ENCODE measurements at places on chromosomes 6 and 20.

- no peak for DNase-seq
Observed at GRCh38 chr20:63381781-63382431, 20.8 kb upstream of the CHRNA4 start.

GRCh38 chr6:113558966-113559365, 298.2 kb upstream of the MARCKS start:
- no peak for DNase-seq

GRCh38 chr6:26215585-26216358, 128.5 kb downstream of the HFE start:
- DNase-seq, result no peak

DNA sequence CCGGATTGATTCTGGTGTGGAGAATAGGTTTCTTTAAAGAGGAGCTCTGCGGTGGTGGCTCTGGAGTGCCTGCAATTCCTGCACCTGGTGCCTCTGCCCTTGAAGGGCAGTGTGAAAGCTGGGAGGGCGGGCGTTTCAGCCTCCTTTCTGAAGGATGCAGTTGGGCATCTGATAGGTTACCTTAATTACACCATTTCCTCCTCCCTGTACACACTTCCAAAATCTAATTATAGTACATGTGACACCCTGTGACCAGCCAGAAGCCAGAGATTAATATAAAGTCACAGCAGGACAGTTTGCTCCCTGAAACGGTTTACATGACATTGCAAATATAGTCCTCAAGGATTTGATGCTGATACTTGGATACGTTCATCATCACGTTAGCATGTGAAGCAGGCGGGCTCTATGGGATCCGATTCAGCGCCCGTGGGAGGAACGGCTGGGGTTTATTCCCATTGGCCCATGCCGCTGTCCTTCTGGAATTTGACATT, 548.2 kb downstream of the QKI start:
- DNase-seq, result no peak

DNA sequence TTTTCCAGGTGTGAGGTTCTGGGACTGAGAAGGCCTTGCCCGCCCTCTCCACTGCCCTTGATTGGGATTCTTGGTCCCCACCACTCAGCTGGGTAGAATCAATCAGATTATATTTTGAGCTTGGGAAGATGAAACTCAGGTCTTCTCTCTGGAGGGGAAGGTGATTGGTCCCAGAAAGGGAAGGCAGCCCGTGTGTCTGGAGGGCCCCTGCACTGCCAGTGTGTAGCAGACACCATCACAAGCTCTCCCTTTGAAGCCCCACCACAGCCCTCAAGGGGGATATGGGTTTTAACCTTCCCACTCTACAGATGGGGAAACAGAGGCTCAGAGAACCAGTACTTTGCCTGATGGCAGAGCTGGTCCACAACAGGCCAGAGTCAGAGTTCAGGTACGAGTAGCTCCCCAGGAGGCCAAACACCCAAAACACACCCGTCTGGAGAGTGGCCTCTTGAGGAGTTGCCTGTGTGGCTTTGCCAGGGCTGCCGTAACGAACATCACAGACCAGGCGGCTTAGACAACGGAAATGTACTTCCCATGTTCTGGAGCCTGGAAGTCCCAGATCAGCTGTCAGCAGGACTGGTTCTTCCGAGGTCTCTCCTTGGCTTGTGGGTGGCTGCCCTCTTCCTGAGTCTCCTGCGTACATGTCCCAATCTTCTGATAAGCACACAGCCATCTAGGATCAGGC, 205.6 kb downstream of the SYNDIG1 start:
- DNase-seq, result no peak

GRCh38 chr20:33838035-33838864, 27.1 kb downstream of the CHMP4B start:
- DNase-seq, result no peak

DNA sequence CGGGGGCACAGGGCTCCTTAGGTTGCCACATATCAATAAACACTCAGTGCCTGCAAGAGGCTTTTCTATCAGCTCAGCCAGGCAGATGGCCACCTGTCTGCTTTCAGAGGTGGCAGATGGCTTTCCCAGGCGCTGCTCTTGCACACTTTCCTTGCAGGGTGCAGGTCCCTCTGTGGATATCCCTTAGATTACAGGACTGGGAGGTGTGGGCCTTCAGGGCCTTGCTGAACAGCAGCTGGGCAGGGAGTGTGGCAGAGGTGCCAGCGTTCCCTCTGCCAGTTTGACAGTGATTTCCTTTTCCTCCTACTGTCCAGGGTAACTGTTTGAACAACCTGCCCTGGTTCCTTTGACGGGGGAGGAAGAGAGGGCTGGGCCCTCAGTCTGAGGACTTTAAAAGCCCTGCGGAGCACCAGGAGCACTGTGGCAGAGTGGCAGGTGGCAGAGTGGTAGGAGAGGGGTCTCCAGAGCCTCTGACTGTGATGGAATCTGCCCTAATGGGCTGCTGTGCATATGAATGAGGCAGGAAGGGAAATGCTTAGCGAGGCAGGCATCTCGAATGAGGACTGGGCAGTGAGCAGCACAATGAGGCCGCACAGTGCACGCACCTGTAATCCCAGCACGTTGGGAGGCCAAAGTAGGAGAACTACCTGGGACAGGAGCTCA, 34.2 kb downstream of the ABHD12 start:
- DNase-seq, result no peak

GRCh38 chr6:54805077-54805476, 41.5 kb upstream of the FAM83B start:
- no peak for DNase-seq

DNA sequence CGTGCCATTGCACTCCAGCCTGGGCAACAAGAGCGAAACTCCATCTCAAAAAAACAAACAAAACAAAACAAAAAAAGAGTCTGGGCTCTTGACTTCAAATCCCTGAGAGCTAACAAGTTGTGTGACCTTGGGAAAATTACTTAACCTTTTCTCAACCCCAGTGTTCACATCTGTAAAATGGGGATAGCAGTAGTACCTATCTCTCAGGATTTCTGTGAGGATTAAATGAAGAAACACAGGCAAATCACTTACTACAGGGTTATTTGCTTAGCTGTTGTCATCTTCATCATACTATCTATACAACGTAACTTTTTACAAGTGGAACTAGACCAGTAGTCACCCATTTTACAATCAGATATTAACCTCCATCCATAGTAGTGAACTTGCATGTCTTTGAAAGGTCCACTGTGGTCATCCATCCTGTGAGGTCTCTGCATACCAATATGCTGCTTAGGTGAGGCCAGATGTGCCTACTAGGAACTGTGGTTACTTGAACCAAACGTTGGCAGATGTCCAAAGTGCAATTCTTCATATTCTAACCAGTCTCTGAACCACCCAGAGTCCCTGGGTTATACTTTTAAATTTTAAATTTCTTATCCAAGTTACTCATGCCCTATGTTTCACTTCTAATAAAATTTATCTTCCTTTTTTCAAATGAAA, 128.9 kb upstream of the BEND3 start:
- DNase-seq, result no peak

GRCh38 chr20:59042151-59042795, at the start of gene PRELID3B:
Gene PRELID3B, minus strand, starts transcription at chr20:59042786. Its CDS starts 56 bp downstream, at chr20:59042730.
- no peak for DNase-seq

DNA sequence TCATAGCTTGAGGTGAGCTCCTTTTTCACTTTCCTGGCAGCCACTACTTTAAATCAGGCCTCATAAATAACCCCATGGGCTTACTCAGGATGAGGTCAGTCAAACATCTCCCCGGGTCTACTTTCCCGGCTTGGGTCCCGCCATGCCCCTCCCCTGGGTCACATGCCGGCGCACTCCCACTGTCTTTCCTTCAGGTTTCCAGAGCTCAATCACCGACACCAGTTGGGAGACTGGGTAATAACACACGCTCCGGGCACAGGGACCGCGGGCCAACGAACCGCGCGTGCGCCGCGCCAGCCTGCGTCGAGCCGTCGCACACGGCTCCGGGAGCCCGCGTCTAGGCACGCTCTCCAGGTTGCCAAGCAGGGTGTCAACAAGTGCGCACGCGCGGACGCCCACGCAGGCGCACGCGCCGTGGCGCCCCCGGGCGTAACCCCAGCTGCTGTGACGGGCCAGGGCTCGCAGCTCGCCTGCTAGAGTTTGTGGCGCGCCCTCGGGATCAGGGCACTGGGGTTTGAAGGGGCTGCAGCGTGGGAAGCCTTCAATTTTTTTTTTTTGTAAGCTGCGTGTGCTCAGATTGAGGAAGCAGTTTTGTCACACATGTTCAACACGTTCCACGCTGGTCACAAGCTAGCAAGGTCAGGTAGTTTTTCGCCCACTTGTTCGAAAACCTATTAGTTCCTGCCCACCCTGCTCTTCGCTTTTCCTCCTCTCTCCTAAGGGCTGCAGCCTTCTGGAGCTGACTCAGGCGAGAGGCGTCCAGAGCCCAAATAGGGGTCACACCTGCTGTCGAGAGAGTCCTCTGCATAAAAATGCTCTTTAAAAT, 31.8 kb downstream of the TFAP2B start:
- DNase-seq, result no peak

DNA sequence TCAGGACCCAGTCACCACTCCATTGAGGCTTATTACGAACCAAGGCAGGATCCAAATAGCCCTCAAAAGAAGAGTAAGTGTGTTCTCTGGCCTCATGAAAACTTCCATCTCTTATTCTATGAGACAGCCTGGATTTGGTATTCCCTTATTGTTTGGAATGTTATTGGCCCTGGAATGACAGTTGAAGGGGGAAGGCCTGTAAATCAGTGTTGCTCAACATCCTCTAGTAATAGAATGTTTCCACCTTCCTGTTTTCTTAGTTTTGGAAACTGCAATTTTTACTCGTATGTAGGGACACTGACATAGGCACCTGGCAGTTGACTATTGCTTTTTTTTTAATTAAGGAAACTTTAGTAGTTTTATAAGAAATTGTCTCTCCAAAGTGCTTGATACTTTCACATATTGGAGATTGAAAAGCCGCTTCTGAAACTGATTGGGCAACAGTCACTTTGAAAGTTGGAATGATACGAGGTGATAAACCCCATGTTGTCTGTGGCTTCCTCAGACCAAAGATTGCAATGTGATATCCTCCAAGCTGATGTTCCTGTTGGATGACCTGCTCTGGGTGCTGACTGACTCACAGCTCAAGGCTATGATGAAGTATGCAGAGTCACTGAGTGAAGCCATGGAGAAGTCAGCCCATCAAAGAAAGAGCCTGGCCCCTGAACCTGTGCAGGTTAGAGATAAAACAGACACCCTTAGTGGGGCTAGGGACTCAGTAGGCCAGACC, 43.1 kb downstream of the BLTP3A start:
- DNase-seq, result no peak

GRCh38 chr6:111329882-111330633, 153.0 kb downstream of the REV3L start:
- no peak for DNase-seq

- DNase-seq, result no peak
Observed at GRCh38 chr6:7469696-7470095, 71.8 kb upstream of the DSP start.

DNA sequence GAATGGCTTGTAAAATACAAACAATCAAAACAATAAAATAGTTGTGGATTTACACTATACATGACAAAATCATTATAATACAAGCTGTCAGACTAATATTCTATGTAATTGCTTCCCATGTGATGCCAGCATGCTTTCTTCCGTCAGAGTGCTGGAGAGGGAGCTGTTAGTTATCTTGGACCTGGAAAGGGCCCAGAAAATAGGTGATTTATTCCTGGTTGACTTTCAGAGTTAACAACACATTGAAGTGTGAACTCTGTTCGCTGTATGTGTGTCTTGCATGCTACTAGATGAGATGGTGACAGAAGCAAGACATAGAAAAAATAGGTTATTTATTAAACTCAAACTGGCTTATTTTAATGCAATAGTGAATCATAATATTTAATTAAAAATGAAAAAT, 70.2 kb downstream of the CDYL start:
- DNase-seq, result no peak

DNA sequence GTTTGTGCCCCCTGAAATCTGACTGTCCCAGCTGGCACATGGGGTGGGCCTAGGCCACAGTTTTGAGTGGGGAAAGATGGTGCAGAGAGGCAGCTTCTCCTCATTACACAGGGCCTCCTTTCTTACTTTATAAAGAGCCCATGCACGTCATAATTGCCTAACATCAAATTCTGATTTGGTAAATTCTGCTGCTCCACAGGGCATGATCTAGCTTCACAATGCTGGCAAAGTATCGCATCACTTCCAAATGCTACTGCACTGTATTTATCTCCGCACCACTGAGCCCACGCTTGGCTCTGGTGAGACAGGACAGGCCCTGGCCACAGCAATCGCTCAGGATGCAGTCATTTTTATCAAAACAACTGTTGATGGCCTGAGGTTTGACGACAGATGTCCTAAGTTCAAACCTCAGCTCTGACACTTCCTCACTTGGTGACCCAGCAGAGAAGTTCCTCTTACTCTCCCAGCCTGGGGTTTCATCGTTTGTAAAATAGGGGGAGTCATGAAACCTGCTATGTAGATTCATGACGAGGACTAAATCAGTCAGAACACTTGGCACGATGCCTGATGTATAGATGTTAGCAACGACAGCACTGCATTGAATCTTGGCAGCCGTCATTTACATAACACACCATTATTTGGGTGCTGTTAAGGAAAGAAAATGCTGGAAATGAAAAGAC, 187.9 kb downstream of the TTLL2 start:
- DNase-seq, result no peak

- DNase-seq, result no peak
Observed at GRCh38 chr6:3019749-3020320, 20.1 kb downstream of the NQO2 start.

GRCh38 chr6:37483917-37484785, 15.5 kb downstream of the CCDC167 start:
- DNase-seq, result peak; percentile 66

- DNase-seq, result no peak
Observed at GRCh38 chr6:127786109-127786508, 114.7 kb downstream of the THEMIS start.

- DNase-seq, result no peak
Observed at GRCh38 chr6:129195161-129195560, 312.2 kb downstream of the LAMA2 start.

- DNase-seq, result no peak
Observed at GRCh38 chr6:153817173-153817572, 221.9 kb upstream of the OPRM1 start.

GRCh38 chr6:112990971-112991370, 643.8 kb downstream of the RFPL4B start:
- no peak for DNase-seq

- no peak for DNase-seq
Observed at GRCh38 chr6:14468647-14469321, 351.2 kb downstream of the CD83 start.

DNA sequence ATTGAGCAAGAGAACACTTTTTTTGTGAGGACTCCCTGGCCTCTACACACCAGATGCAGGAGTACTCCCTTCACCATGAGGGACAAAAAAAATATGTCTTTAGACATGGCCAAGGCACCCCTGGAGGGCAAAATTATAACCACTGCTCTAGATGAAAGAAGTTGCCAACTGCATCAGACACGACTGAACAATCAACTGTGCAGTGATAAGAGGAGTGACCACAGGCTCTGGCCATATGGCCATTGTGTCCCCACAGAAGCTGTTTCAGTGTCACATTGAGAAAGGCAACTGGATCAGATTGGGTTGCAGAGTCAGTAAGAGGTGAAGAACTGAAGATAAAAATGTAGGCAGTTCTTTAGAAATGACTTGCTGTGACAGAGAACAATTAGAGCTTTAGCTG, 85.7 kb downstream of the C6orf118 start:
- no peak for DNase-seq
